GM23338 (cell line): ENCODE measurements at places on chromosomes 3 and 15.
A peak's percentile ranks its signal among the peaks of the same experiment; 100 is the strongest.

- DNase-seq: no peak
Observed at GRCh38 chr3:106485802-106486201, 617.0 kb upstream of the CBLB start.

DNA sequence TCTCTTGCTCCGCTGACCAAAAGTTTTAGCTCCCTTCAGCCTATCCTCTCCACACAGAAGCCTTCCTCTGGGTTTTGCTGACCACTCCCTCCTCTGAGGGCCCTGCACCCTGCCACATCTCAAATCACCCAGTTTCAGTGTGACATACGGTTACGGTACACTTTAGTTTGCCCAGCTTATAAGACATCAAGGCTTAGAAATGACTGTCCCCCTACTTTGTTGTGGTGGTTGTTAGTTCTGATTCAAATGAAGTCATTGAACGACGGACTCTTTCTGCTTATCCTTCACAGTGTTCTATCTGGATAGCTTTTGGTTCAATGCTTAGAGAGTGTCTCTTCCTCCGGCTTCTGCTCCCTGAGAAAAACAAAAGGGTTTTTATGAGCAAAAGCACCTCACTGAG is 68.0 kb upstream of the NDUFB4 start:
- DNase-seq: no peak

DNA sequence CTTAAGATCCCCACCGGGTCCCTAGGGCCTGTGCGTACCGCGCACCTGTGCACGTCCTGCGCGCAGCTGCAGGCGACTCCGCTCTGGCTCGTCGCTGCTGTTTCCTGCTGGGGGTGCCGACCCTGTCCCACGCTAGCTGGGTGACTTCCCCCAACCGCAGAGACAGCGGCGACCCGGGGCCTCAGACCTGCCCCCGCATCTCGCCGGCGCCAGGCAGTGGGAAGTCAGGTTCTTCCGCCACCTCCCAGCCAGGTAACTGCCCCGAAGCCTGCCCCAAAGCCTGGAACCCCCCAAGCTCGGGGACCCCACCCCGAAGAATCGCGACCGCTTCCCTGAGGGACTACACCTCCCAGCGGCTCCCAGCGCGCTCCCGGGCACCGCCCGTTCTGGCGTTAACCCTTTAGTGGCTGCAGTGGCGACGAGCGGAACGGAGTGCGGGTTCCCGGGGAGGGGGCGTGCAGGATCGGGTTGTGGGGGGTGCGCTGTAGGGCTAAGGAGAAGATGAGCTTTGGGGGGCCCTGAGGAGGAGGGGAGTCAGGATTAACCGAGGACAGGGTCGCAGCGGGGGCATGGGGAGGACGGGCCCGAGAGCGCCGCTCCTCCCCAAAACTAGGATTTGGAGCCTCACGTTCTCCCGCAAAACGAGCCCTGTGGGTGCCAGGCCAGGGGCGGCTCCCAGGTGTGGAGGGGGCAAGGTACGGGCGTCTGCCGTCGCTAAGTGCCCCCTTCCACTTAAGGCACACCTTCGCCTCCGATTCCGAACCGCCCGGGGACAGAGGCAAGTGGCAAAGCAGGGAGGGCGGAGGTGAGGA is 589 bp downstream of the NEIL1 start:
- peak; percentile 85 for DNase-seq

DNA sequence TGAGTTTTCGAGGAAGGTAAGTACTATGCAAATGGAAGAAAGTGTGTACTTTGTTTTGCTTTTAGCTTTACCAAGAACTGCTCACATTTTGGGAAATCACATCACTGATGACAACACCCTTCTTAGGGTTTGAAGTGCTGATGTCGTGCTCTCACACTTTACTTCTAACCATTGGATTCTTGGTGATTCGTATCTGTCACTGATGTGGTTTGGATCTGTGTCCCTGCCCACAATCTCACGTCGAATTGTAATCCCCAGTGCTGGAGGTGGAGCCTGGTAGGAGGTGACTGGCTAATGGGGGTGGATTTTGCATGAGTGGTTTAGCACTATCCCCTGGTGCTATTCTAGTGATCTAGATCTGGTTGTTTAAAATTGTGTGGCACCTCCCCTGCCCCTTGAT is 75.4 kb upstream of the RGMA start:
- DNase-seq: no peak

GRCh38 chr3:177426106-177426877 is 229.0 kb upstream of the TBL1XR1 start:
- no peak for DNase-seq

- DNase-seq: no peak
Observed at GRCh38 chr3:46707601-46708011, 6.4 kb downstream of the TMIE start.

DNA sequence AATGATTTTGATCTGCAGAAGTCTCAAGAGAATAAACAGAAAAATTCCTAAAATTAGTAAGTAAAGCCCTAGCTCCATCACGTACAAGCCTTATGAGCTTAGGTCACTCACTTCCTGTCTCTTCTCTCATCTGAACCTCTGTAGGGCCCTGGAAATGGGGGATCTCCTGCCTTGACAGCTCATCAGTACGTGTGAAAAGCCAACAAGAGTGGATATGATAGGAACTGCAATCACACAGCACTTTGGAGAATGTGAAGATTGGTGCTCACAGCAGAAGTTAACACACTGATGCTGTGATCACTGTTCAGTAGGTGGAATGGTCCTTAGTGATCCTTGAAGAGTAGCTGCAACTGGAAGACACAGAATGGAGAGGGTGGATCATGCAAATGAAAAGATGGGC is 27.8 kb upstream of the ALDH1L1 start:
- DNase-seq: no peak

DNA sequence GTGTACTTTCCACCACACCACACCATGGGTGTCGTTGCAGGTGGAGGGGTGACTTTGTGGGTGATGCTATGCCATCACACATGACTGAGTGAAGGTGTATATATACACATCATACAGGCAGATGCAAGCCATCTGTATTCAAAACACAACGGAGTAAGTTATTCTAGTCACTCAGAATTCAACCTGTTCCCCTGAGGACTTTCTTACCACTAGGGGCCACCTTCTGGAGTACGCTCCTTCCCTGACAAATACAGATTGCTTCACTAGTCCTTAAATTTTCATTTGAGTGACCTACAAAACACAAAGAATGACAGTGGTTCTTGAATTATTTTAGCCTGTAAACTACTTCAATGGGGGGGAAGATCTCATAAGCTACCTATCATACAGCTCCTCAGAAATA is 52.8 kb upstream of the NTRK3 start:
- DNase-seq: peak; percentile 32

GRCh38 chr3:76497636-76498035 is 542.3 kb upstream of the ROBO2 start:
- peak; percentile 96 for DNase-seq

DNA sequence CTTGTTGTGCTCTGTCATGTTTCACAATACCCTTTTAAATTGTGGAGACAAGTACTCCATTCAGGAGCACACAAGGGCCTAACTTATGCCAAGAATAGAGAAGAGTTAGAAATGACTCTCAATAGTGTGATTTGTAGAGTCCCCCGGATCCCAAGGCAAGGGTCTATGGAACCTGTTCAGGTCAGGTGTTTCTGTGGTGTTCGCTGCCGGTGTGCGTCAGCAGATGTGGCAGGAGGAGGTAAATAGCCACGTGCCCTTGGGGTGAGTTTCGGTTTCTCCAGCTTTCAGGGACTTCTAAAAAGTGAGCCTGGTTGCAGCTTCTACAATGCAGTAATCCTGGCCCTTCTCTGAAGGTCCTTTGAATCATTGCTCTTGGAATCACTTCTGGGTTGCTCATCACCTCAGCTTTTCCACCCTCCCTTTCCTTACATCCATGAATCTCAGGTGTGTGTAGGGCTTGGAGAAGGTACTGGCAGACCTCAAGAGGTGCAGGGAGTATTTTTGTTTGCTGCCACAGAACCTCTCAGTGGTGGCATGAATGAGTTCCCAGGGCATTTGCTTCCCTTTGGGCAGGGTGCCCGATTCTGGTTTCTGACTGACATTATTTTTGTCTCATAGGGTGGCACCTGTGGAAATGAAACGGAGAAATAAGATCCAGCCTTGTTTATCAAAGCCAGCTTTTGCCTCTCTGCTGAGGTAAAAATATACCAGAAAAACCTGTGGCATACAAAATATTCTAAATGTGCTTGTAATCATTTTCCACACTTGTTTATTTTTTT is 7.3 kb downstream of the ST3GAL6 start:
- no peak for DNase-seq

DNA sequence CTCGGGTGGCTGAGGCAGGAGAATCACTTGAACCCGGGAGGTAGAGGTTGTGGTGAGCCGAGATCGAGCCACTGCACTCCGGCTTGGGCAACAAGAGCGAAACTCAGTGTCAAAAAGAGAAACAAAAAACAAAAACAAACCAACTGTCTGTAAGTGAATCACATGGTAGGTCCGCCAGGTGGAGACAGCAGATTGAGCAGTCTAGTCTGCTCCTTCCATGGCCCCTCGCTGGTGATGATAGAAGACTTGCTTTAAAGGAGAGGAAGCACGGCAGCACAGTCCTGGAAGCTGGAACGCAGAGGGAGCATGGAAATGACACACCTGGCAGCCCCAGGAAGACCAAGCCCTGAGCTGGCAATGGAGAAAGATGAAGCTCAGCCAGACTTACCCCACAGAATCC is 31.4 kb upstream of the MGLL start:
- DNase-seq: peak; percentile 54

GRCh38 chr3:120741837-120742197 is 499 bp downstream of the RABL3 start:
- no peak for DNase-seq
